ENCODE measurements at places on chromosomes 7 and 10.

DNA sequence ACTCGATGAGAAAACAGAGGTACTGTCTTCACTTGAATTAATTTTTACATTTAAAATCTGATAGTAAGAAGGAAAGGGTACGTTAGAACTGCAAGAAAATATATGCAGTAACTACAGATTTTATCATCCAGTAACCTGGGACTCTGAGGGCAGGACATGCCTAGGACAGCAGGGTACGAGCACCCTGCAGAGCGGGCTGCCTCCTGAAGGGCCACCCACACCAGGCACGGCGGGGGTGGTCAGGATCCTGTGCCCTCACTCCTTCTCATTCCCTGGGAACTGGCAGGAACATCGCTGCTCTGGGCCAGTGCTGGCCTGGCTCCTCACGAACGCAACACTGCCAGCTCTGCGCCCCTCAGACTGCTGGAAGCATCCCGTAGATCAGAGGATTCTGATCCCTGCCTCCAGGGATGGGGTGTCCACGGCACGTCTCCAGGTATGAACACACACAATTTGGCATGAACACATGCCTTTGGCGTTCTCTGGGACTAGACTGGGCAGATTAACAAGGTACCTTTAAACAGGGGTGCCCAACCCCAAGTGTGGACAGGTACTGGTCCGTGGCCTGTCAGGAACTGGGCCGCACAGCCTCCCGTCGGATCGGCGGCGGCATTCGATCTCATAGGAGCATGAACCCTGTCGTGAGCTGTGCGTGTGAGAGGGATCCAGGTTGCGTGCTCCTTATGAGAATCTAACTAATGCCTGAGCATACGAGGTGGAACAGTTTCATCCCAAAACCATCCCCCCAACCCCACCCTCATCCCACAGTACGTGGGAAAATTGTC, 99.3 kb upstream of the FAM20C start:
- no peak for DNase-seq

- no peak for DNase-seq
Measured at GRCh38 chr10:62938672-62939071, 122.5 kb upstream of the EGR2 start.

- no peak for DNase-seq
Measured at GRCh38 chr10:102661658-102662028, 17.4 kb downstream of the TRIM8 start.

- no peak for DNase-seq
Measured at GRCh38 chr7:154862153-154862791, 140.7 kb downstream of the PAXIP1 start.

- DNase-seq = no peak
Measured at GRCh38 chr10:62270020-62270419, 1.4 kb upstream of the RTKN2 start.

- DNase-seq = no peak
Measured at GRCh38 chr10:72525689-72526088, 100.2 kb downstream of the MICU1 start.

DNA sequence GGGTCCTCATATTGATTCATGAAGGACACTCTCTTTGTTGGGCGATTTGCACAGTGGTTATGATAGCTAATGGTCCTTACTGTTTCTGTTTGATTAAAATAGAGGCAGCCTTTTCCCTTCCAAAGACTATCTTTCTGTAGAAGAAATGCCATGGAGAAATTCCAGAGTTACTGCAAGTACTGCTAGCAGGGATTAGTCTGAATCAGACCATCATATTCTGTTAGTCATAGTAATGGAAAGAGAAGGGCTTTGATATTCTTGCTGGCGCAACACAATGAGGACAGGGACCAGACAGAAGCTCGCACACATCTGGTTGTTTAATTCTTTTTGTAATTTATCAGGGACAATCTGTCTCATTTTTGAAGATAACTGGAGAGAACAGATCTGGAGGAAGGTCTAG, 304.5 kb upstream of the FZD8 start:
- DNase-seq = no peak

DNA sequence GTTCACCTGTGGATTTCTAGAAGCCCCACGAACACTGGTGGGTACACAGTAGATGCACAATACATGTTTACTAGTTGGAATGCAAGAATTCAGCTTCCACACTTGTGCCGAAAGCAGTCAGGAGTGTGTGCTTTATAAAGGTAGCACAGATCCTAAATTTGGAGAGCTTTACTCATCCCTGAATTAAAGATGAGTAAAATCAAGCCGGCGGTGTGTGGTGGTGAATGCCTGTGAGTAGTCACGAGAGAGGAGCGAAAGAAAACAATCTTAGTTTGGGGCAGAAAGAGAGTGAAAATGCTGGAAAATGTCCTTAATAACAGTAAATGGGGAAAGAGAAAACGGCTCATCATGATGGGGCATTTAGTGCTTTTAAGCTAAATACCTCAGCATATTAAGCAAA, 13.6 kb upstream of the ENO4 start:
- DNase-seq = no peak

DNA sequence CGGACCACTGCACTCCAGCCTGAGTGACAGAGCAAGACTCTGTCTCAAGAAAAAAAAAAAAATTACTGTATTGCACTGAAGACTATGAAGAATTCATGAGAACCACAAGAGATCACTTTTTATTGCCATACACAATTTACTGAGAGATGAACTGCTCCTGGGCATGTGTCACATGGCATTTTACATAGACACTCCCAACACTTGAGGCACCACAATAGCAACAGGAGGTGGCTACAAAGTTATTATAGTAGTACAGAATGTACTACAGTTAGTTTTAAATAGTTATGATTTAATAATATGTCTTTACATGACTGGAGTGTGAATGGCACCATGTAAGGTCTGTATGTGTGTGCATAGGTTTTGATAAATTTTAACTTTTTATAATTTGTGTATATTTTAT, 70.6 kb downstream of the KMT2E start:
- DNase-seq = no peak

DNA sequence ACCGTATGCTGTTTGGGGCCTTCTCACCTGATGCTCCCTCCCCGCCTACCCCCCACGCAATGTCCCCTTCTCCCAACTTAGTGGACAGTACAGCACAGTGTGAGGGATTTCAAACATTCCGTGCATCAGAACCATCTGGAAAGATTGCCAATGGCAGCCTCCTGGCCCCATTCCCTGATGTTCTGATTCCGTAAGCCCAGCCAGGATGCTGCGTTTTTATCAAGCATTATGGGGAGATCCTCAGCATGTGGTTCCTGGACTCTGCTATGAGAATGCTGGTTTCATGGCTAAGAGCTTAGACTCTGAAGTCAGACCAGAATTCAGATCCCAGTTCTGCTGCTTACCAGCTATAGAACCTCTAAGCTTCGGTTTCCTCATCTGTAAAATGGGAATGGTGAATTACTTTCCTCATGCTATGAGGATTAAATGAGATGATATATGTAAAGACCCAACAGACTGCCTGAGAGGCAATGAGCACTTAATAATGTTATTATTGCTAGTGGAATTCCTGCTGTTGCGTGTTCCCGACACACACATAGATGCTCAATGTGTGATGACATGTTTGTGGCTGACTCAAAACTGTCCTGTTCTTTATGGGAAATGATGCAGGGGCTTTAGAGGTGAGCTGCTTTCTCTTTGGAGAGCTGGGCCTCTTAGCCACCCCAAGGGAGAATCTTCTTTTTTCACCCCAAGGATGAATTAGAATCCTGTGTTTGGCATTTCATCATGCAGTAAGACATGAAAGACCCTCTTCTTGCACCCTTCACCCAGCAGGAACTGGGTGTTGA, 60.8 kb upstream of the SMNDC1 start:
- no peak for DNase-seq

DNA sequence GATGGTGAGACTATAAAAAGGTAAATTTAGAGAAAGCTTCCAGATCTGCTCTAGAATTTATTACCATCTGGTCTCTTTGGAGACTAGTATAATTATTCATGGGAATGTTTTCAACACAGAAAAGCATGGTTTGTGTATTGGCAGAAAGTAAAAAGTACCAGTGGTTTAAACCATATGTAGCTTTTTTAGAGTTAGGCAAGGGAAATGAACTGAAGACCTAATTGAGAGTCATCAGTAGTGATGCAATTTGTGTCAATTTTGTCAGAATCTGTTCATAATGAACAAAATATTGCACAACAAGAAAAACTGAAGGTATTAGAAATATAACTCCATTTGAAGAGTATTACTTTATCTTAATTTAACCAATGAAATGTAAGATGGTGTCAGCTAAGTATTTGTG, 181.4 kb downstream of the ADK start:
- DNase-seq = no peak

DNA sequence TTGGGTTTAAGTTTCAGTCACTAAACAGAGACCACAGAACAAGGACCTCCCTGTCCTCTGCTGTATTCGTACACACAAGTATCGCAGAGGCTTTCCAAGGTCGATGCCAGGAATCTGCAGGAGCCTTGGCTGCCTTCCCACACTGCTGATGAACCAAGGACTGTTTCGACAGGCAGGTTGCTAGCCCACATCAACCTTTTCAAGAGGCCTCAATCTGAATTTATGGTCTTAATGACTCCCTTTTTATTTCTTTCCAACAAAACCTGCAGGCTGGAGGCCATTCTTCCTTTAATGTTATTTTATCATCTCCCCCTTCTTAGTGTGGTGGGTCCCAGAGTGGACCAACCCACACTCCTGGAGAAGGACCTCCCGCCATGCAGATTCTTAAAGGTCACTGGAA, 45.6 kb downstream of the JCAD start:
- no peak for DNase-seq

DNA sequence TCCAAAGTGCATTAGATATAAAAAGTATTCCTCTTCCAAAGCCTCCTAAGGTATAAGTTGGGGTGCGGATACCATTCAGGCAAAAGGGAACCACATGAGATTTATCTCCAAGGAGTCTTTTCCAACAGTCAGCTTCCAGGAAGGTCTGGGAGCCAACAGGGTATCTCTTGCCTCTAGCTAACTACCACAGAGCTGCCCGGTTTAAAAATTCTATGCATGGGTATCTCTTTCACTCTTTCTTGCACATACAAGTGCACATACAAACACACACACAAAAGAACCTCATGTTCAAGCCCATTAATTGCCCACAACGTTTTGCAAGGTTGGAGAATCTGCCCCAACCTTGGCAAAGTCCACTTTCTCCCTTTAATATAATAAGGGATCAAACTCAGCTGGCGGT, 80.7 kb downstream of the CDK6 start:
- no peak for DNase-seq

DNA sequence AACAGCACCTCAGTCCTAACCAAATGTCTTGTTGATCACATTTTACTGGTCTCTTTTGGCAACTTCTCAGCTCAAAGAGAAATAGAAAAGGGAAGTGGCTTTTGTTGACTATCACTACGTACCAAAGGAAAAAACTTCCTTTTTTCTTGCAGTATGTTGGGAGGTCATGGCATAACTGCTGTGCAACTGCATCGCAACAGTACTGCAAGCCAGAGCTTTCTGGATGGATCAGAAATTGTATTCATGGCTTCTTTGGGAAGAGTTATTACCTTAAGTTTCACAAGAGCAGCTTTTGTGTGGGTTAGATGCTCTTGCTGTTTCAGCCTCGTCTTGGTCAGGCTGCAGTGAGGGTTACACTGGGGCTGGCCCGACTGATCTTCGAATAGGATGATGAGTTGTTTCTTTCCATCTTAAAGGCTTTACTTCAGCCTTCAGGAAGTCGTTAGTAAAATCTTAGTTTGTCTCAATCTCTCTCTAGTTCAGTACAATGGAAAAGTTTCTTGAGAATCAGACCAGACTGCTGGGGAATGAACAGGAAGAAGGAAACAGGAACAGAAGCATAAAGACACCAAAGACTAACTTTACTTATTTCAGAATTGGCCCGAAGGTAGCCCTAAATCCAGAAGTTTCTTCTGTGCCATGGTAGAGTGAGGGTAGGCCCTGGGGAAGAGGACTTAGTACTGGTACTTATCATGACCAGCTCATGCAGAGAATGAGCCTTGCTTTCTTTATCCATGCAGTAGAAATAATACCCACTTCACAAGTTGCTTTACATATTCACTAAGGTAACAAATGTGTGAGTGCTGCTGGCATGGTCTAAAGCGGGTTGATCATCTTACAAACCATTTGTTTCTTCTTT, 153.6 kb downstream of the CELF2 start:
- no peak for DNase-seq

DNA sequence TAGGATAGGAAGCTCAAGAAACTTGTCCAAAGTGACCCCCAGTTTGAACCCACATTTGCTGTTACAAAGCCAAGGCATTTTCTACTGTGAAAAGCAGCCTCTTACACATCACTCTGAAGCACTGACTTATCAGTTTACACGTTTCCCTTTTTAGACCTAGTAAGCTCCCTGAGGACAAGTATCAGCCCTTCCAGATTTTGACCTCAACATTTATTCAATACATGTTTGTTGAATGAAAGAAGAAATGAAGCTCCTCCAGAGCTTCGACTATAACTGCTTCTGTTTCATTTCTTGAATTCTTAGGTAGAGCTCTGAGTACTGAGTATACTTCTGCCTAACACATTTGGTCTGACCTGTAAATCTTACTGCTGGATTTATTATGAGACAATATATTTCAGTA, 2.7 kb downstream of the WASL start:
- no peak for DNase-seq

DNA sequence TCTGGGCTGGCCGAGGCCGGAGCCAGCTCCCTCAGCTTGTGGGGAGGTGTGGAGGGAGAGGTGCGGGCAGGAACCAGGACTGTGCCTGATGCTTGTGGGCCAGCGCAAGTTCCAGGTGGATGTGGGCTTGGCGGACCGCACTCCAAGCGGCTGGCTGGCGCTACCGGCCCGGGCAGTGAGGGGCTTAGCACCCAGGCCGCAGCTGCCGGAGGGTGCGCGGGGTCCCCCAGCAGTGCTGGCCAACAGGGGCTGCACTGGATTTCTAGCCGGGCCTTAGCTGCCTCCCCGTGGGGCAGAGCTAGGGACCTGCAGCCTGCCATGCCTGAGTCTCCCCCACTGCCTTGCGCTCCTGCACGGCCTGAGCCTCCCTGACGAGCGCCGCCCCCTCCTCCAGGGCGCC, 242.8 kb downstream of the CCSER2 start:
- no peak for DNase-seq

- DNase-seq = peak; percentile 40
Measured at GRCh38 chr10:133357285-133358161, at the start of gene FUOM. FUOM (minus strand) TSS chr10:133358019; CDS start chr10:133358007, 12 bp downstream.

GRCh38 chr7:22444181-22444971, 55.6 kb downstream of the STEAP1B start:
- DNase-seq = no peak

DNA sequence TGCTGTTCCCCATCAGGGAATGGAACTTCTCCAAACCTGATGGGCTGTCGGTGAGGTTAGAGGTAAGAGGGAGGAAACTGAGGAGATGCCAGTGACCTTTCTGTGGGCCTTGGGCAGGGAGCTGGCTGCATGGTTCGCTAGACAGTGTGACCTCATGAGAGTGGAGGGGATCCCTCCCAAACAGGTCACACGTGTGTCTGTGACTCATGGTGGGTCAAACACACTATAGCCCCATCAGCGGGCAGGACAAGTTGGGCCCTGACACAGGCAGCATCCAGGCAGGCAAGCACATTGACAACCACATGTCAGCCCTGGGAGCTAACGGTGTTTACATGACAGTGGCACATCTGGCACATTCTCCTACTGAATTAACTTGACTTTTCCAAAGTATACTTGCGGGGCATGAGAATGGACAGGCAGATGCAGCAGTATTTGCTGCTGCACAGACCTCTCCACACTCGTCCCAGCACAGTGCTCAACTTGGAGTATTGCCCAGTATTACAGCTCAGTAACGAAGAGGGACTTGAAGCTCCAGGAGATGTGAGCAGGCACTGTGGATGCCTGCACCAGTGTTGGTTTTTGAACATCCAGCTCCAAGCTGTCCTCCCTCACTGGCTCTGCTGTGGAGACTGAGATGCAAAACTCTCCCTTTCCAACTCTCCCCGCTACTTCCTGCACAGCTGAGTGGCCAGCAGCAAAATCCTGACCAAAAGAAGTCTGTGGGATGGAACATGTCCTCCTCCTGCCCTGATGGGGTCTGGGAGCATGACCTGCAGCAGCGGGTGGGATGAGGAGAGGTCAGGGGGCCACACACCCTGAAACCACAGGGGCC, 199.6 kb downstream of the WDR37 start:
- DNase-seq = no peak

Data from activated naive CD4-positive, alpha-beta T cell (primary cell).